ENCODE measurements at places on chromosomes 13 and 19.

DNA sequence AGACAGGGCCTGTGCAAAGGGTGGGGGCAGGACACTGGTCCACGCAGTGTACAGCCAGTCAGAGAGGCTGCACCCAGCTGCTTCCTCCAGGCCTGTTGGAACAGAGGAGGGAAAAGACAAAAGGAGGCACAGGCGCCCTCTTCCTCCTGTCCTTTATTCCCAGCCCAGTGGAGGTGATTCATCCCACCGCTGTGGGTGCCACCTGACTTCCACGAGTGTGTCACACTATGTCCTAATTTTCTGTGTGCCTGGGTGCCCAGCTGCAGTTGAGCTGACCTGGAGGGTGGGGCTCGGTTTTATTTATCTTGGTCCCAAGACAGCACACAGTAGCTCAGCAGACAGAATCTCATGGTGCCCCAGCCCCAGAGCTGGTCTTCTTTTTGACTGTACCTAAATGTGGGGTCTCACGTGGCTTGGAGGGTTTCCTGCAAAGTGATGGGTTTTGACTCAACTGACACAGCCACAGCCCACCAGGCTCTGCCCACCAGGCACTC is 9.0 kb downstream of the EPS15L1 start:
- DNase-seq = no peak

DNA sequence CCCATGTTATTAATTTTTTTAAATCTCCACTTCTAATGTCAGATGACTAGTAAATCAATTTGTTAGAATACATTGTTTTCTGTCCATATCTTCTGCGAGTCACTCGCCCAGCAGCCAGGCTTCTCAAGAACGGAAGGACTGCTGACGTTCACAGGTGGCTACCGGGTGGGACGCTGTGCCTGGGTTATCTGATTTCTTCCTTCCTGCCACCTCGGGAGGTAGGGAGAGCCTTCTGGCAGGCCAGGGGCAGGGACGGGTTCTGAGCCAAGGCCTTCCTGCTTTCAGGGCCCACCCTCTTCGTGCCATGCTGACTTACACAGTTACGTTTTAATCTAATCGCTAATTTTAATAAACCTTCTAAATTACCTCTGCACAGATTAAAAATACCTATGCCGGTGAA is 7.9 kb upstream of the C1QTNF9 start:
- DNase-seq = no peak

- DNase-seq = no peak
These were observed 120.6 kb downstream of the COL4A1 start for GRCh38 chr13:110186231-110186855.

- no peak for DNase-seq
These were observed 1472.6 kb downstream of the UQCRFS1 start for GRCh38 chr19:27740396-27740795.

DNA sequence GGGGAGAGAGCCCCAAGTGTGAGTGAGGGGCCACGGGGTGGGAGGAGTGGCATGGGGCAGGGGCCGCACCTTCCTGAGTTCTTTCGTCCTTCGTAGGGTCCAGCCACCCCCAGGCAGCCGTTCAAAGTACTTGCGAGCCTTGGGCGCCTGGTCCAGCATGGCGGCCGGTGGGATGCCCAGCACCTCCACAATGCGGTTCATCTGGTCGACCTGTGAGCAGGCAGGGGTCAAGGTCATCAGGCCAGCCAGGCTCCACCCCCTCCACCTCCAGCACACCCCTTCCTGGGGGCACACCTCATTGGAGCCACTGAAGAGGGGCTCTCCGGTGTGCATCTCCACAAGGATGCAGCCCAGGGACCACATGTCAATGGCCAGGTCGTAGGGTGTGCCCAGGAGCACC is 6.7 kb downstream of the DYRK1B start:
- DNase-seq = no peak

- peak; percentile 79 for DNase-seq
These were observed 12.7 kb downstream of the ARHGAP45 start for GRCh38 chr19:1079566-1080111.

GRCh38 chr13:61884830-61885229 is 469.2 kb upstream of the PCDH20 start:
- no peak for DNase-seq

DNA sequence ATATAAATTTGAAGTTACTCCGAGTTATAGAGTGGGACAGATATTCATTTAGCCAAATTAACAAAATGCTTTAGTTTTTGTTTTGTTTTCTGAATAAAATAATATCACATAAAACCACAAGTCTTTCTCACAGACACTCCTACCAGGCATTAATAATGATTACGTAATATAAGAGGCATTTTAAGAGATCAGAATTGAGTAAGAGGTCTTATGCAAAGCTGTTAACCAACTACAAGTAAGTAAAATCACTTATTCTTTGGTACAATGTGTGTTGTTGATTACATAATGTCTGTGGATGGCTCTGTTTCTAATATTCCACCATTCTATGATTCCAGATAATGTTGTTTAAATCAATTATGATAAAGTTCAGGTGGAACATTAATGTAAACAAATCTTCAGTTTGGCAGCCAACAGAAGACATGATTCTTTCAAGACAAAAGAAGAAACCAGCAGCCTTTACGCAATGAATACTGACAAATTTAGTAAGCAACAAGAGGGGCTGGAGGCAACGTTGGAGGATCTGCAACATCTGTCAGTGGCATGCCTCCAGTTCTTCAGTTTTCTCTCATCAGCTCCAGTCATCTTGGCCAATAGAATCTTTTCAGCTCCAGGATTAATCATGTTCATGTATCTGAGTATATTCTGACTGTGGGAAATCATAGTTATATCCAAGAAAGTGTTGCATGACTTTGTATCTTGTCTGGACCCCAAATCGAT is 403.8 kb downstream of the SLITRK5 start:
- DNase-seq = no peak

GRCh38 chr13:70747262-70747661 is 639.0 kb upstream of the KLHL1 start:
- peak; percentile 3 for DNase-seq

DNA sequence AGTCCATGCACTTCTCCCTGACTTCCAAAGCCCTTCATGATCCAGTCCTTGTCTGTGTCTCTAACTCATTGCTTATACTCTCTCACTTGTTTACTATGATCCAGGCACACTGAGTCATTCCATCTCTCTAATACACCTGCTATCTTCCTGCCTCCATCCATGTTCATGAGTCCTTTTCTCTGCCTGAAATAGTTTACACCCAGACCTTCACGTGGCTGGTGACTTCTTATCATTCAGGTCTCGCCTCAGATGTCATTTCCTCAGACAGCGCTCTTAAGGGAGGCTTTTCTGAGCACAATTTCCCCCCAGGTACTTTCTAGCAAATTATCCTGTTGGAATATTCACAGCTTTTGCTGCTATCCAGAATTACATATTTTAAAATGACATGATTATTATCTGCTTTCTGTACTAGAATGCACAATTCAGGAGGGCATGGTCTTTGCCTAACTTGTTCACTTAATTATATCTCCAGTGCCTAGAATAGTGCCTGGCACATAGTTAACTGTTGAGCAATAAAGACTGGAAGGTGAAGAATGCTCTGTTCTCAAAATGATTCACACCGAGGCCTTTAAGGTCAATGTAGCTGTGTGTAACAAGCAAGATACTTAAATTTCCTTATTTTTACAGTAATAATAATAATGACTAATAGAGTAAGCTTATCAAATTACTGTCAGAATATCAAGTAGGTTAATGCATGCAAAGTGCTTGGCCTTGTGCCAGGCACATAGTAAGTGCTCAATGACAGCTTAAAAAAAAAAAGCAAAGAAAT is 183.7 kb upstream of the SPRY2 start:
- no peak for DNase-seq

DNA sequence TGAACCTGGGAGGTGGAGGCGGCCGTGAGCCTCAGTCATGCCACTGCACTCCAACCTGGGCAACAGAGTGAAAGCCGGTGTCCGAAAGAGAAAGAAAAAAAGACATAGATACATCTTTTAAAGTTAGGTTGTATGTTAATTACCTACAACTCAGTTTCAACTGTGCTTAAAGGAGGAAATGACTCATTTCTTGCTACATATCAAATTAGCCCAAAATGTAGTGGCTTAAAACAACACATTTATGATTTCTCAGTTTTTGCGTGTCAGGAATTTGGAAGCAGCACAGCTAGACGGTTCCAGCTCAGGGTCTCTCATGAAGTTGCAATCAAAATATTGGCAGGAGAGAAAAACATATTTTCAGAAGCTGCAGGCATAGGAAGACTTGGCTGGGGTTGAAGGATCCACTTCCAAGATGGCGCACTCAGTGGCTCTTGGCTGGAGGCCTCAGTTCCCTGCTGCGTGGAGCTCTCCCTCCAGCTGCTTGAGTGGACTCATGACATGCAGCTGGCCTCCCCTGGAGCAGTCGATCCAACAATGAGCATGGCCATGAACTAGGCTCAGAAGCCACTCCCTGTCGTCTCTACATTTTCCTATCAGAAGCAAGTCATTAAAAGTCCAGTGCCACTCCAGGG is 7.1 kb downstream of the LDLR start:
- DNase-seq = peak; percentile 61

DNA sequence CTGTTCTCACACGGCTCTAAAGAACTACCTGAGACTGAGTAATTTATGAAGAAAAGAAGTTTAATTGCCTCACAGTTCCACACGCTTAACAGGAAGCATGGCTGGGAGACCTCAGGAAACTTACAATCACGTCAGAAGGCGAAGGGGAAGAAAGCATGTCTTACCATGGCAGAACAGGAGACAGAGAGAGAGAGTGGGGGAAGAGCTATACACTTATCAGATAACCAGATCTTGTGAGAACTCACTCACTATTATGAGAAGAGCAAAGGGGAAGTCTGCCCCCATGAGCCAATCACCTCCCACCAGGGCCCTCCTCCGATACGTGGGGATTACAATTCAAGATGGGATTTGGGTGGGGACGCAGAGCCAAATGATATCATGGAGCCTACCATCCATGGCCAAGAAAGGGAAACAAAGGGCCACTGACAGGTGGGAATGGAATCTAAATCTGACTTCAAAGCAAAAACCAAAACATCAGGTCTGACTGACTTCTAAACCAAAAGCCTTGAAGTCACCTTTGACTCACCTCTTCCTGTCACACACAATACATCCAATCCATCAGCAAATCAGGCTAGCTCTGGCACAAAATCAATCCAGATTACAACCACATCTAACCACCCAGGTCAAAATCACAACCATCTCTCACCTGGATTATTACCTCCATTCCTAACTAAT is 189.7 kb downstream of the ENOX1 start:
- no peak for DNase-seq

DNA sequence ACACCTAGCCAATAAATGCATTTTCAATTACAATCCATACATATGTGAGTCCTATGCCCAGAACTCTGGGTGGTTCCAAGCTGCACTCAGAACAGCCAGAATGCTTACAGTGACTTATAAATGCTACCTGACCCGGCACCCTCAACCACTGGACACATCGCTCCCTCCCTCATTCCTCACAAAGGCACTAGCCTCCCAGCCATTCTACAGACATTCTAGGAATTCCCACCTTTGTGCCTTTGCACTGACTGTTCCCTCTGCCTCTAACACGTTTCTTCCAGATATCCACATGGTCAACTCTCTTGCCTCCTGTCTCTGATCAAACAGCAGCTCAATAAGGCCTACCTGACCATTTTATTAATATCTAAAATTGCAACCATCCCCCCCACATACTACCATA is 99.9 kb downstream of the LHFPL6 start:
- no peak for DNase-seq

- peak; percentile 99 for DNase-seq
These were observed at the start of gene VMAC for GRCh38 chr19:5904352-5905113. VMAC (plus strand) TSS chr19:5904872; CDS start chr19:5904891, 19 bp downstream.

DNA sequence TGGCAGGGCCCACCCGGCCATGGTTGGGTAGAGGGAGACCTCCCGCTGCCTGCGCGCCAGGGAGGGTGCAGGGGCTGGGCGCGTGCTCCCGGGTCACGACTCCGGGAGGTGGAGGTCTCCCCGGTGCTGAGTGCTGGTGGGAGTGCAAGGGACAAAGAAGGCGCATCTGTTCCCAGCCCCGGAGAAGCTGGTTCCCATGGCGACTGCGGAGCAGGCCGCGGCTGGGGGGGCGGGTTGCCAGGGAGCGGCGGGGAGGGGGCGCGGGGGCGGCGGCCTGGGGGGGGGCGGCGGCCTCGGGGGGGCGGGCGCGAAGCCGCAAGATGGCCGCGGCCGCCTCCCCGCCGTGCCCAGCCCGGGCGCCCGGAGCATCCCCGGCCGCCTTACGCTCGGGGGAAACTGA is 1.2 kb downstream of the CBARP start:
- no peak for DNase-seq

- no peak for DNase-seq
These were observed 60.2 kb downstream of the ZIC5 start for GRCh38 chr13:99911069-99911964.

- DNase-seq = no peak
These were observed 42.4 kb downstream of the WASF3 start for GRCh38 chr13:26599860-26600259.

DNA sequence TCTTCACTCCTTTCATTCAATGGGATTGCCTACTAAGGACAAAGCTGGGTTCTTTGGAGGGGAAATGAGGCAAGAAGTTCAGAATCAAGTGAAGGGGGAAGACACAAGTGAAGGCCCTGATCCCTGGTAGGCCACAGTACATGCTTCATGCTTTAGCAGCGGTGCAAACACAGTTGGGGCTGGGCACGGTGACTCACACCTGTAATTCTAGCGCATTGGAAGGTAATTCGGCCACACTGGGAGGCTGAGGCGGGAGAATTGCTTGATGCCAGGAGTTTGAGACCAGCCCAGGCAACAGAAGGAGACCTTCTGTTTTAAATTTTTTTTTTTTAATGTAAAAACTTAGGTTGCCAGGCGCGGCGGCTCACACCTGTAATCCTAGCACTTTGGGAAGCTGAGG is 23.4 kb upstream of the GATAD2A start:
- no peak for DNase-seq

DNA sequence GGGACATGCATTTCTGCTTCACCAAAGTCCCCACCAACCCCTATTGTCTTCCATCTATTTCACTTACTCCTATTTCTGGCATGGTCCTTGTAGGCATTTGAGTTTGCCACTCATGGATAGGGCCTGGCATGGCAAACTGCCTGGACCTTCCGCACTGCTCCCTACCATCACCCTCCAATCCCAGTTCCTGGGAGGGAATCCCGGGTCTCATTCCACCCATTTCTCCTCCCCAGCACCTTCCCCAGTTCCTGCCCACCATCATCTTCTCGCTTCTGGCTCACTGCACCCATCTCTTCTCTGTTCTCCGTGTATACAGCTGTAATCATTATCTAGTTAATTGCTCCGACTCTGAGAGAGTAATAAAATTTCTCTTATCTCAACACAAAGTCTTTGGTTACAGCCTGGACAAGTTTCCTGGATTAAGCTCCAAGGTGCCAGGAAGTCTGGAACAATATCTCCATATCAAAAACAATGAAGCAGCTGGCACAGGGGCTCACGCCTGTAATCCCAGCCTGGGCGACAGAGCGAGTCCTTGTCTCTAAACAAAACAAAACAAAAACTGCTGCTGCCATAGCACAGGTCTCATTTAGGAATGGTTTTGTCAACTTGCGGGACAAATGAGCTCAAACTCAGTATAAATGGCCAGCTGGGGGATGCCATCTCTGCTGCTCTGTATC is 17.0 kb upstream of the COX7A1 start:
- DNase-seq = no peak

DNA sequence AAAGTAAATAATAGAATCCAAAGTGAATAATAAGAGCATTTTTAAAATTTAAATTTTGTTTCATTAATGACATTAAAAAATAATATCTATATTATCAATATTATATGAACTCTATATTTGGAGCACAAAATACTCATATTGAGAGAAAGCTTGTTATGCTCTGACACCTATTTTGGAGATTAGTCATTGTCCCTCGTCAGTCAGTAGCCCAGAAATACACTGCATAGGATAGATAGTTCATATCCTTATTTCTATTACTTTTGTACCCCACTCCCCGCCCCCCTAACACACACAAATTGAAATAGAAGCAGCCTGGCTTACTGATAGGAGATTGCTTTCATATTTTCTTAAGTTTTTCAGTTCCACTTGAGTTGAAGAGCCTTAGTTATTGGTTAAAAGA is 652.8 kb downstream of the PCDH9 start:
- no peak for DNase-seq

Data from left lung (tissue), 14 donors.